ENCODE measurements at places on chromosomes 11 and 22. TPM values are rescaled to one million over a fixed set of nuclear protein-coding genes. Genes with fewer than 3 reads are reported as not detected.
A peak's percentile ranks its signal among the peaks of the same experiment; 100 is the strongest.

The HMGXB4 gene
- total RNA-seq: 33.9 TPM

The SMTNL1 gene
- total RNA-seq: not detected

The ART1 gene
- not detected for total RNA-seq

The OR6T1 gene
- not detected for total RNA-seq

The DRD4 gene
- 0.39 TPM for total RNA-seq

The PHOX2A gene
- not detected for total RNA-seq

The ZNF215 gene
- total RNA-seq: 0.68 TPM

The CSRP3 gene
- total RNA-seq: not detected

GRCh38 chr22:50201191-50202129 is 649 bp downstream of the SELENOO start:
- DNase-seq: peak; percentile 30
- H3K36me3 ChIP-seq: peaks cover 19% of the 10 kb centered on the region
- H3K4me1 ChIP-seq: peaks cover 22% of the 10 kb centered on the region
- H3K27me3 ChIP-seq: no peaks in the 10 kb centered on the region

- H3K4me3 ChIP-seq: no peak overlapping the region
- peak; percentile 44 for DNase-seq
- H3K4me1 ChIP-seq: no peaks in the 10 kb centered on the region
- H3K36me3 ChIP-seq: no peaks in the 10 kb centered on the region
Measured at GRCh38 chr11:93614173-93614722, 47.2 kb upstream of the CEP295 start.

GRCh38 chr11:9013373-9013772 is 9.6 kb upstream of the NRIP3 start:
- DNase-seq: no peak
- H3K36me3 ChIP-seq: no peaks in the 10 kb centered on the region
- no peak overlapping the region for H3K4me3 ChIP-seq
- no peak overlapping the region for H3K27ac ChIP-seq
- H3K4me1 ChIP-seq: peaks cover 18% of the 10 kb centered on the region

- H3K27ac ChIP-seq: peak overlapping the region; percentile 75
- H3K4me3 ChIP-seq: peak overlapping the region; percentile 37
- H3K27me3 ChIP-seq: no peaks in the 10 kb centered on the region
- peaks cover 39% of the 10 kb centered on the region for H3K4me1 ChIP-seq
- H3K36me3 ChIP-seq: peaks cover 20% of the 10 kb centered on the region
- DNase-seq: peak; percentile 86
Measured at GRCh38 chr22:36277482-36278291, 24.8 kb downstream of the APOL1 start.

DNA sequence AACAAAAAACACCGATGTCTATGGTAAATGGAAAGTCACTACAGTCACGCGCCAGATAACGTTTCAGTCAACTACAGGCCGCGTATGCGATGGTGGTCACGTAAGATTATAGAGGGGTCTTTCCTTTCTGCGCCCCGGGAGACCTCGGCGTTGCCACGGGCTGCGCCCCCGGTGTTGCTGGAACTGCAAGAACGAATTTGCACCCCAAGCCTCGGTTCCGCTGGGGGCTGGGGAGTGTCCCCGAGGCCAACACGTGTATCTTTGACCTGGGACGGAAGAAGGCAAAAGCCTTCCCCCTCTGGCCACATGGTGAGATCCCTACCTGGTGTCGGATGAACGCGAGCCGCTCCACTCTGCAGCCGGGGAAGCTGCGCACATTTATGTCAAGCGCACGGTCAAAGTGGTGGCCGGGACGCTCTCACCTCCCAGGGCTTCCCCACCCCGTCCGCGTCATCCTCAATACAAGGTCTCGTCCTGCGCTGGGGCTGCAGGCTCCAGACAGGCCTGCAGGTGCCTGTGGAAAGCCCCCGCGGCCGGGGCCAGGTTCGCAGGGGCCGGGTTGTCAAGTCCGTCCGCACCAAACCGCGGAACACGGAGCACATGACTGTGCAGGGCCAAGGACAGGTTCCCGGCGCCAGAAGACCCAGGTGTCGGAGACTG is 29.3 kb upstream of the APLP2 start:
- no peaks in the 10 kb centered on the region for H3K4me1 ChIP-seq
- DNase-seq: no peak
- H3K27me3 ChIP-seq: peaks cover 7% of the 10 kb centered on the region
- H3K4me3 ChIP-seq: no peak overlapping the region
- H3K36me3 ChIP-seq: no peaks in the 10 kb centered on the region

GRCh38 chr11:22656130-22656529 is 10.3 kb upstream of the GAS2 start:
- H3K4me1 ChIP-seq: peaks cover 8% of the 10 kb centered on the region
- H3K4me3 ChIP-seq: no peak overlapping the region
- DNase-seq: no peak
- H3K36me3 ChIP-seq: peaks cover 2% of the 10 kb centered on the region

DNA sequence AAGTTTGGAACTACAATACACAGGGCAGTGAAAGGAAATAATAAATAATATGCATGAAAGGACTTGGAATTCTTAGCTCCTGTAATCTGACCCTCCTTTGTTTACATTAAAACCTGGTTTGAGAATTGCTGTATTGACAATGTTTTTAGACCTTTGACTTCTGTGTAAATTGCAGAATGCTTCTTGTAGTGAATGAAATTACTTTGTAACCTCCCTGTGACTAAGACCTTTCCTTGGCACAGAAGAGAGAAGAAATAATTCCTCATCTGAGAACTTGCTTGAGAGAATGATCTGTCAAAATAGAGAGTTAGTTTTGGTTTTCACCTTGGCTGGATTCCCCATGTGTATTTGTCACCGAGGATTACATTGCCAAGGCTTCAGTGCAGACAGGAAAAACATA is 640.0 kb upstream of the ANO5 start:
- H3K27ac ChIP-seq: no peak overlapping the region
- no peak overlapping the region for H3K4me3 ChIP-seq
- H3K36me3 ChIP-seq: no peaks in the 10 kb centered on the region
- no peak for DNase-seq
- no peaks in the 10 kb centered on the region for H3K4me1 ChIP-seq

DNA sequence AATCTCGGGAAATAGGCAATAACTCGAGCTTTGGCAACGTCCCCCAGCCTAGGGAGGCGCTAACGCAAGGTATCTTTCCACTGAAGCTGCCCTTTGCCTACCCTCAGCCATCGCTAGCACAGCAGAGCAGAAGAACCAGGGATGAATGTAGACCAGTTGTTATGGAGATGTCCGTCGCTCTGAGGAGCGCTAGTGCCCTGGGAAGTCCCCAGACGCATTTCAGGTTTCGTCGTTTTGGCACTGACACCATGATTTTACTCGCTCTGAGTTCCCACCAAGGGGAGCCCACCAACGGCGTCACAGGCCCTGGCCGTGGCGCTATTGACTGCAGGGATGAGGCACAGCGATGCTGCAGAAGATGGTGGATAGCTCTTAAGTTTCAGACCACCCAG is 22.7 kb upstream of the BDNF start:
- peaks cover 5% of the 10 kb centered on the region for H3K36me3 ChIP-seq
- DNase-seq: no peak
- no peak overlapping the region for H3K27ac ChIP-seq
- H3K4me3 ChIP-seq: no peak overlapping the region
- peaks cover 13% of the 10 kb centered on the region for H3K4me1 ChIP-seq

DNA sequence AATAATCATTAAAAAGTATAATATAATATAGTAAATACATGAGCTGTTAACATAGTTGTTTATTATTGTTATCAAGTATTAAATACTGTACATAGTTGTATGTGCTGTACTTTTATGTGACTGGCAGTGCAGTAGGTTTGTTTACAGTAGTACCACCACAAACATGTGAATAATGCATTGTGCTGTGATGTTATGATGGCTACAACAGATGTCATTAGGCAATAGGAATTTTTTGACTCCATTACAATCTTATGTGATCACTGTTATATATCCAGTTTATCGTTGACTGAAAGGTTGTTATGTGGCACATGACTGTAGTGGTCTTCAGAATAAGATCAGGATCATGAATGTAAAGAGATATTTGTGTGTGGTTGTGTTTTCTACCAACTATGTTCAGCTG is 577.8 kb downstream of the JRKL start:
- H3K27ac ChIP-seq: no peak overlapping the region
- no peaks in the 10 kb centered on the region for H3K27me3 ChIP-seq
- H3K4me3 ChIP-seq: no peak overlapping the region

Data from activated CD4-positive, alpha-beta memory T cell treated with anti-CD3 and anti-CD28 coated beads for 36 hours (primary cell).